ENCODE measurements at places on chromosomes 16 and 17. TPM values are rescaled to one million over a fixed set of nuclear protein-coding genes. Genes with fewer than 3 reads are reported as not detected.

Gene ACSM2A
- total RNA-seq: not detected

GRCh38 chr17:1182811-1183170 is 3.0 kb upstream of the ABR start:
- H3K27ac ChIP-seq: peak overlapping the region; percentile 32
- H3K4me1 ChIP-seq: peaks cover 12% of the 10 kb centered on the region
- no peak overlapping the region for H3K4me3 ChIP-seq
- H3K36me3 ChIP-seq: no peaks in the 10 kb centered on the region
- H3K27me3 ChIP-seq: no peaks in the 10 kb centered on the region
- DNase-seq: no peak

Gene PPY
- total RNA-seq: not detected

DNA sequence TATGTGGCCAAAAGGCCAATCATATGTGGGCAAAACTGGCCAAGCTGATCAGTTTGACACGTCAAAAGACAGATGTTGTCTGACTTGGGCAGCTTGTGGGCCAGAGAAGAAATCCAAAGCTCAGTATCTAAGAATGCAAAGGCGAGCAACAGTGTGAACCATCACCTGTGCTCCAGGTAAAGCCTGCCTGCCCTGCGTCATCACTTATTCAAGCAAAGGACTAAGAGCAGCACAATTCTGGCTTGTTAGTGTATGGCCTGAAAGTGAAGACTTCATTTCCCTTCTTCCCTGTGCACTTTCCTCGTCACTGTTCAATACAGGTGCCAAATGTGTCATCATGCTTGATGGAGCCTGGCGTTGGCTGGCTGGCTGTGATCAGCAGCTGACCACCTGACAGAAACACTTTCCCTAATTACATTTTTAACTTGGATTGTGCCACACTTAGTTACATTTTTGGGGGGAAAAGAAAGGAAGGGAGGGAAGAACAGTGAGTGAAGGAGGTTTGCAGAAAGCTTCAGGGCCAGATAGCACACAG is 4.7 kb downstream of the FAM20A start:
- H3K27ac ChIP-seq: no peak overlapping the region
- no peak for DNase-seq
- no peak overlapping the region for H3K4me3 ChIP-seq
- peaks cover 88% of the 10 kb centered on the region for H3K27me3 ChIP-seq
- H3K36me3 ChIP-seq: peaks cover 2% of the 10 kb centered on the region

Gene FOXL1
- total RNA-seq: not detected

Gene GNG13
- not detected for total RNA-seq

Gene TNP2
- not detected for total RNA-seq

Gene SULT1A1
- total RNA-seq: 14.4 TPM

DNA sequence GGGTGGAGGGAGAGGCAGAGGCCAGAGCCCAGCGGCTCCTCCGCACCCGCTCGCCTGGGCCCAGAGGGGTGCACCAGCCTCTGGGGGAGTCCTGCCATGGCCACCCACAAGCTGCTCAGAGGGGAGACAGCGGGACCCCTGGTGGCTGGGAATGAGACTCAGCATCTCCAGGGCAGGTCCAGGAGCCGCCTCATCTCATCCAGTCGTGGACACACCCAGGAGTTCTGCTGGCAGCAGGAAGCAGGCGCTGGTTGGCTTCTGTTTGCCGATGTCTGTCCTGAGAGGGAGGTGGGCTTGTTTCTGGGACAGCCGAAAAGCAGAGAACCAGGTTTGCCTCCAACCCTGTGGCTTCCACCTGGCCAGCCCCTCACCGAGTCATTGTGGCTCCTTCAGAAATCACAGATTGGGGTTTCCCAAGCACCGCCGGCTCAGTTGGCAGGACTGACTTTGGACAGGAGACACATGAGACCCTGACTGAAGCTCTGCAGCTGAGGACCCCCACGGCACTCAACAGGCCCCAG is 49.6 kb upstream of the ENPP7 start:
- peaks cover 68% of the 10 kb centered on the region for H3K27me3 ChIP-seq
- H3K4me3 ChIP-seq: no peak overlapping the region
- peaks cover 3% of the 10 kb centered on the region for H3K4me1 ChIP-seq
- no peak for DNase-seq
- H3K27ac ChIP-seq: no peak overlapping the region
- no peaks in the 10 kb centered on the region for H3K36me3 ChIP-seq

Gene KRTAP2-1
- total RNA-seq: not detected

Gene DPEP3
- 0.68 TPM for total RNA-seq

GRCh38 chr17:20207262-20207985 is 198.3 kb downstream of the SPECC1 start:
- H3K4me1 ChIP-seq: peaks cover 8% of the 10 kb centered on the region
- no peak for DNase-seq
- H3K36me3 ChIP-seq: peaks cover 4% of the 10 kb centered on the region
- H3K4me3 ChIP-seq: no peak overlapping the region
- H3K27me3 ChIP-seq: no peaks in the 10 kb centered on the region

Gene PLXDC1
- 7.5 TPM for total RNA-seq

Data from T-helper 17 cell (primary cell).